ENCODE measurements at places on chromosomes 1 and 21. TPM values are rescaled to one million over a fixed set of nuclear protein-coding genes. Genes with fewer than 3 reads are reported as not detected.
A peak's percentile ranks its signal among the peaks of the same experiment; 100 is the strongest.

The GPR25 gene
- not detected for total RNA-seq

DNA sequence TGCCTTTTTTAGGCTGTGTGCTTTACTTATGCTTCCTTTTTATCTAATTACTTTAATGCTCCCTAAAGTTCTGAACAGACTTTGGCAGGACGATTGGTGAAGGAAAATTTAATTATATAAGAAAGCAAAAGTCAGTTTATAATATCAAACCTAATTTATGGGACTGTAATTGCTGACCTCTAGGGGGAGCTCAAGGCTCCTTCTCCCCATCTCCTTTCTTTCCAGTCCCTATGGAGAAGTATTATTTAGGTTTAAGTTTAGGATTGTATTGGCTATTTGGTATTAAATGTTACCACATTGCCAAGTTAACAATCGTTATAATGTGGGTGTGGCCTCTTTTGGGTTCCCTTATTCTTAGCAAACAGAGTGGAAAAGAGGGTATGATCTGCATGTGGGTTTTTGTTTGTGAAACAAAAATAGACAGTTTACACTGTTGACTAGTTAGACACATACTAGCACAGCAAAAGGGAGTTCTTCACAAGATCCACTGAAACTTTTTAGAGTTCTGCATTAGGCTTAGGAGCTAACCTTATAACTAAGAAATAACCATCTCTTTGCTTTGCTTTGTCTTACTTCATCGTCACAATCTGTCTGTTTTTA, 48.2 kb upstream of the TNFSF4 start:
- H3K4me3 ChIP-seq: no peak overlapping the region
- no peak overlapping the region for H3K27ac ChIP-seq
- H3K36me3 ChIP-seq: no peaks in the 10 kb centered on the region

GRCh38 chr1:116956378-116956777, 45.2 kb upstream of the CD101 start:
- H3K27ac ChIP-seq: no peak overlapping the region
- no peak overlapping the region for H3K4me3 ChIP-seq
- no peaks in the 10 kb centered on the region for H3K36me3 ChIP-seq
- DNase-seq: no peak
- H3K4me1 ChIP-seq: no peaks in the 10 kb centered on the region

DNA sequence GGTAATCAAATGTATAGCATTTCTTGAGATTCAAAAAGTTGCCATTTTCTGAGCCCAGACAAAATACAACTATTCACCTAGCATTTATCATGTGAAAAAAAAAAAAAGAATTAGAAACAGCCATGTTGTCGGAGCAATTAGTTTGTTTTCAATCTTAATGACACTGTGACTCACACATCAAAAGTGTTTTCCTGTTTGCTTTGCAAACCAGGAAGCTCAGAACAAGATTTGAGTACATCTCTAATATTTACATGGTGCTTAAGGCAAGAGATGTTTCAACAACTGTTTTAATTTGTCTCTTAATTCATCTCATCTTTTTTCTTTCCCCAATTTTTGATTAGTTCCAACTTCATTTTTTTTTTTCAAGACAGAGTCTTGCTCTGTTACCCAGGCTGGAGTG, 62.5 kb upstream of the CAPZB start:
- no peak overlapping the region for H3K4me3 ChIP-seq
- H3K4me1 ChIP-seq: no peaks in the 10 kb centered on the region
- H3K27ac ChIP-seq: no peak overlapping the region
- DNase-seq: no peak
- H3K27me3 ChIP-seq: peaks cover 17% of the 10 kb centered on the region

DNA sequence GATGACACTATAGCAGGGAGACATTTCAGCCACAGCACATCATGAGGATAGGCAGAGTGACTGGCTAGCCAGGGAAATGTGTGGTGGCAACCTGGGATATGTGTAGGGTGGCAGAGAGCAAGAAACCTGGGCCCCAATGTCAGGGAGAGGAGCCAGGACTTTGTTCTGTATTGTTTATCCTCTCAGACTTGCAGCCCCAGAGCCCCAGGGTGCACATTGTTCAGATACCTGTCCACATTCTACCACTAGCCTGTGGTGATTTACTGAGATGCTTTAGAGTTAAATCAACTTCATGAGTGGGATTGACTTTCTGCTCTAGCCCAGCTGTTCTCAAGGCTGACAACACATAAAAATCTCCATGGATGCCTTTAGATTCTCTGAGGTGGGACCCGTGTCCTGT, 61.5 kb downstream of the MAB21L3 start:
- no peak for DNase-seq
- H3K36me3 ChIP-seq: no peaks in the 10 kb centered on the region
- peaks cover 34% of the 10 kb centered on the region for H3K27me3 ChIP-seq
- H3K4me1 ChIP-seq: peaks cover 3% of the 10 kb centered on the region
- H3K4me3 ChIP-seq: no peak overlapping the region

DNA sequence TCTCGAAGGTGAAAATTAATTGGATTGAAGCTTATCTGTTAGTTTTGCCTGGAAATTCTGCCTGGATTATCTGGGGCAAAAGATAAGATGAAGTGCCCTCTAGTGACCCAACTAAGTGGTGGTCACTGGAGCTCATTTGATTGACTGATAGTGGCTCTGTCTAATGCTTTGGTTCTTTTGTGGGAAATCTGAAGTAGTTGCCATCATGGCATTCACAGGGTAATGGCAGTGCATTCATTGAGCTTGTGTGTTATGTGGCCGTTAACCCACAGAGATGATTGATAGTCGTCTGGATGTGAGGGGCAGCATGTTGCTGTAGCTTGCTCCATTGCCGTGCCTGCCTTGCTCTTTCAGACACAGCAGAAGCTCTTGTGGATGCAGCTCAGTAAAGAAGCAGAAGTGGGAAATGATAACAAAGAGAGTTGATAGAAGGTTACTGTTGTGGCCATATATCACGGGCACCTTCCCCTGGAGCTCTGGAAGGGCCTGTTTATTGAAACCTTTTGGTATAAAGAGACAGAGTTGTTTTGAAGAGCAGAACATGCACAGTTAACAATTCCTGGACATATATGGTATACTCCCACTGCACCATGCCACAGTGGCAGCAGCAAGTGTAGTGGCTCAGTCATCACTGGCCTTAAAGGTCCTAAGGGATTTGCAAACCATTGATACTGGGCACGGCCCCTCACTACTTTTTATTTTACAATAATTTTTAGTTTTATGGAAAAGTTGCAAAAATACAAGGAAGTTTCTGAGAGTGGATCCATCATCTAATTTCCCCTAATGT, 42.0 kb downstream of the CXADR start:
- no peaks in the 10 kb centered on the region for H3K36me3 ChIP-seq
- no peaks in the 10 kb centered on the region for H3K4me1 ChIP-seq
- DNase-seq: no peak
- H3K27me3 ChIP-seq: no peaks in the 10 kb centered on the region
- H3K4me3 ChIP-seq: no peak overlapping the region

DNA sequence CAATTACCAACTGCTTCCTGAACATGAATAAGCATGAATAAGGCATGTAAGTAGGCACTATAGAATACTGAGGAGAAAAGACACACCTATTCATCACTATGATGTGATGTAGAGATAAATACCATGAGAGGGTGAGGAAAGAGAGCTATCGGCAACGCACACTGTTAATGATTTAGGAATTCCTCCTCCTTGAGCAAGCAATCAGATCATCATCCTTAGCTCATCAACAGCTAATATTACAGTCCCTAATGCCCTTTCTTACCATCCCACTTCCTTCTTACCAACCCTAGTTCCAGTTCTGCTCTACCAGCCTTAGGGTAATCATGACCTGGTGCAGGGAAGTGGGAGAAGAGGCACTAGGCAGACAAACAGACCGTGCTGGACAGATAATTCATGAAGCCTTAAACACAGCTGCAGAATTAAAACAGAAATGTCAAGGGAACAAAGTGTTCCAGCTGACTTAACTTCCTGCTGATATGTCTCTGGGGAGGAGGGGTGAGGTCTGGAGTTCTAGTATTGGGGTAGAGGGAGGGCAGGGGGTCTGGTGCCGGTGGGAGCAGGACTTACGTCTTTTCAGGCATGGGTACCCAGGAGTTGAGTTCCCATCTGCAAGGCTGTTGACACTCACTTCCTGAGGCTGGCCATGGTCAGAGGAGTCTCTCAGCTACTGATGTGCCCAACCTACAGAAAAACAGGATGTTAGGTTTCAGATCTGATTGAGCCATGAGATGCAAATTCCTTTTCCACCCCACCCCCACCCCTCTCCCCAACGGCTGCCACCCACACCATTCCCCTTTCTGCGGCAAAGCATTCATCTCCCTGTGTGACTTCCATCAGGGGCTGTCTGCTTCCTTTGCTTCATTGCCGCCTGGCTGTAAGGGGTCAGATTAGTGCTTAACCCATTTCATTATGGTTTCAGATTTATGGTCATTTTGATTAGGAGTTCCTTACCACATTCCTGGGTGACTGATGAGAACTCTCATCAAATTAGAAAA, 12.6 kb upstream of the RCSD1 start:
- peak overlapping the region; percentile 32 for H3K27ac ChIP-seq
- H3K4me3 ChIP-seq: no peak overlapping the region
- no peaks in the 10 kb centered on the region for H3K36me3 ChIP-seq
- H3K27me3 ChIP-seq: peaks cover 23% of the 10 kb centered on the region
- peaks cover 14% of the 10 kb centered on the region for H3K4me1 ChIP-seq

The FMO2 gene
- 0.94 TPM for total RNA-seq

The SMIM1 gene
- total RNA-seq: 1.3 TPM

GRCh38 chr21:46500224-46500861, 41.7 kb downstream of the DIP2A start:
- DNase-seq: no peak
- H3K36me3 ChIP-seq: peaks cover 40% of the 10 kb centered on the region
- no peak overlapping the region for H3K4me3 ChIP-seq
- no peaks in the 10 kb centered on the region for H3K27me3 ChIP-seq

DNA sequence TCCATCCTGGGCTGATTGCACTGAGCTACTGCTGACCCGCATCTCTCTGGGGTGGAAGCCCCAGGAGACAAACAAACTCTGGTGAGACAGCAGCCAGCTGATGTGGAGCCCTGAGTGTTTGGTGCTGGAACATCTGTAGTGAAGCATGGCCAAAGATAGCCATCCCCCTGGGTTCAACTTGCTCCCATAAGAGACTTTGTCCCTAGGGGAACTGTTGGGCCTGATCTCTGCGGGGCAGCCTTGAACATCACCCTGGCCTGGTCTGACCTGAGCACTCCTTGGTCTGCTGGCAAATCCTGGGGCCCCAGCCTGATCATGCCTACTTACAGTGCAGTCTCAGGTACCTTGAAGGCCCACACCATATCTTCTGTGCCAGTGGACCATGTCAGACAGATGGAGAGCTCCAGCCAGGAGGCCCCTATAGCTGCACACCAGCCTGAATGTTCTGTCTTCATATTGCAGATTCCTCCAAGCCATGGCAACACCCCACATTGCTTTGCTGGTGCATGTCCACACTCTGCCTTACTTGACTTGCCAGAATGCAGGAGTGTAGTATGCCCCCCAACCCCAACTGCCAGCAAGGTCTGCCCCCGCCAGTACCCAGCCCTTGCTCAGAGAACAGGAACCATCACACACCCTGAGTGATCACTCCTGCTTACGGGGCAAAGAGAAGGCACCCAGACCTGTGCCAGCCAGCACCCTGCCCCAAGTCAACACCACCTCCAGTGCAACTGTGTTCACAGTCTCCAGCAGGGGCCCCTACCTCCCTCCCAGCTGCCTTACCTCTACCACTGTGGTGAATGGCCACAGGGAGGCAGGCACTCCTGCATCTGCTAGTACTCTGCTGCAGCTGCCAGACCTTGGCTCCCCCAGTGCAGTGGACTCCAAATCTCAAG, 690.5 kb upstream of the NR5A2 start:
- no peak for DNase-seq
- H3K4me1 ChIP-seq: peaks cover 16% of the 10 kb centered on the region
- H3K27ac ChIP-seq: no peak overlapping the region
- H3K4me3 ChIP-seq: no peak overlapping the region
- H3K36me3 ChIP-seq: no peaks in the 10 kb centered on the region

The LMO4 gene
- total RNA-seq: 35.2 TPM

GRCh38 chr1:1574721-1575537, at the start of gene SSU72:
TSS of gene SSU72 (minus strand) at chr1:1574863. CDS start at chr1:1574557, 306 bp downstream.
- H3K4me3 ChIP-seq: peak within 1 kb of the TSS; percentile 93
- H3K27ac ChIP-seq: peak within 1 kb of the TSS; percentile 99
- no peaks in the 10 kb centered on the region for H3K27me3 ChIP-seq
- H3K36me3 ChIP-seq: peaks cover 5% of the 10 kb centered on the region
- peak; percentile 97 for DNase-seq

GRCh38 chr1:90067194-90067931, 72.5 kb downstream of the ZNF326 start:
- H3K4me3 ChIP-seq: no peak overlapping the region
- no peak overlapping the region for H3K27ac ChIP-seq
- no peaks in the 10 kb centered on the region for H3K4me1 ChIP-seq
- DNase-seq: no peak

- no peak overlapping the region for H3K4me3 ChIP-seq
- peaks cover 43% of the 10 kb centered on the region for H3K27me3 ChIP-seq
- no peaks in the 10 kb centered on the region for H3K36me3 ChIP-seq
- peaks cover 5% of the 10 kb centered on the region for H3K4me1 ChIP-seq
- no peak for DNase-seq
- H3K27ac ChIP-seq: no peak overlapping the region
Observed at GRCh38 chr1:168396940-168397684, 116.4 kb downstream of the TBX19 start.

- H3K36me3 ChIP-seq: no peaks in the 10 kb centered on the region
- H3K27me3 ChIP-seq: peaks cover 41% of the 10 kb centered on the region
- no peaks in the 10 kb centered on the region for H3K4me1 ChIP-seq
- no peak overlapping the region for H3K4me3 ChIP-seq
- H3K27ac ChIP-seq: no peak overlapping the region
Observed at GRCh38 chr1:216502528-216503162, 79.4 kb upstream of the USH2A start.

DNA sequence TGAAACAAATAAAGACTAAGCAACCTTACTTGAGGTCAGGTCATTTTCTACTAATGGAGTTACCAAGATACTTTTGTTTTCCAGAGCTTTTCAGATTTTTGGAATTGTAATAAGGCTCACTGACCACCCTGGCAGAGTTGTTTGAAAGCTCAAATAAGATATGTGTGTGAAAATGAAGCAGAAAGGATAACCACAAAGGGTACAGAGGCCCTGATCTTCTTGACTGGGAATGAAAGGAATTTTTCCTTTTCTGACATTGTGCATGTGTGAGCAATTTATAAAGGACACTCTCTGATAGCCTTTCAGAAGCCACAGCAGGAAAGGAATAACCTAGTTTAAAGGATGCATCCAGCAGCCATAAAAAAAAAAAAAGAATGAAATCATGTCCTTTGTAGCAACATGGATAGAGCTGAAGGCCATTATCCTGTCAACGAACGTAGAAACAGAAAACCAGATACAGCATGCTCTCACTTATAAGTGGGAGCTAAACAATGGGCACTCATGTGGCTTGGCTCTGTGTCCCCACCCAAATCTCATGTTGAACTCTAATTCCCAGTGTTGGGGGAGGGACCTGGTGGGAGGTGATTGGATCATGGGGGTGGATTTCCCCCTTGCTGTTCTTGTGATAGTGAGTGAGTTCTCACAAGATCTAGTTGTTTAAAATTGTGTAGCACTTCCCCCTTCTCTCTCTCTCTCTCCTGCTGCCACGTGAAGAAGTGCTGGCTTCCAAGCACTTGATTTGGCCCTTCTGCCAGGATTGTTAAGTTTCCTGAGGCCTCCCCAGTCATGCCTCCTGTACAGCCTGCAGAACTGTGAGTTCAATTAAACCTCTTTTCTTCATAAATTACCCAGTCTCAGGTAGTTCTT, 3.1 kb upstream of the SRP9 start:
- peaks cover 51% of the 10 kb centered on the region for H3K4me1 ChIP-seq
- H3K27ac ChIP-seq: no peak overlapping the region
- no peaks in the 10 kb centered on the region for H3K36me3 ChIP-seq

GRCh38 chr1:147080006-147080661, 92.1 kb downstream of the PRKAB2 start:
- no peak overlapping the region for H3K4me3 ChIP-seq
- H3K36me3 ChIP-seq: no peaks in the 10 kb centered on the region
- H3K27me3 ChIP-seq: peaks cover 27% of the 10 kb centered on the region
- no peak for DNase-seq

The LRRC8B gene
- total RNA-seq: 4.1 TPM

All from osteocyte (in vitro differentiated cells).